ENCODE measurements at places on chromosomes 13 and 19. TPM values are rescaled to one million over a fixed set of nuclear protein-coding genes. Genes with fewer than 3 reads are reported as not detected.

Gene DIRAS1
- 3.6 TPM for polyA plus RNA-seq

Gene TMEM91
- polyA plus RNA-seq = 19.5 TPM

Gene SWSAP1
- 2.7 TPM for polyA plus RNA-seq

Gene CALR3
- polyA plus RNA-seq = not detected

Gene PTPRS
- 71.2 TPM for polyA plus RNA-seq

Gene FFAR2
- 0.78 TPM for polyA plus RNA-seq

Gene NOVA2
- polyA plus RNA-seq = 4.1 TPM

GRCh38 chr13:24275041-24275440, 34.3 kb upstream of the C1QTNF9 start:
- no peak for DNase-seq

DNA sequence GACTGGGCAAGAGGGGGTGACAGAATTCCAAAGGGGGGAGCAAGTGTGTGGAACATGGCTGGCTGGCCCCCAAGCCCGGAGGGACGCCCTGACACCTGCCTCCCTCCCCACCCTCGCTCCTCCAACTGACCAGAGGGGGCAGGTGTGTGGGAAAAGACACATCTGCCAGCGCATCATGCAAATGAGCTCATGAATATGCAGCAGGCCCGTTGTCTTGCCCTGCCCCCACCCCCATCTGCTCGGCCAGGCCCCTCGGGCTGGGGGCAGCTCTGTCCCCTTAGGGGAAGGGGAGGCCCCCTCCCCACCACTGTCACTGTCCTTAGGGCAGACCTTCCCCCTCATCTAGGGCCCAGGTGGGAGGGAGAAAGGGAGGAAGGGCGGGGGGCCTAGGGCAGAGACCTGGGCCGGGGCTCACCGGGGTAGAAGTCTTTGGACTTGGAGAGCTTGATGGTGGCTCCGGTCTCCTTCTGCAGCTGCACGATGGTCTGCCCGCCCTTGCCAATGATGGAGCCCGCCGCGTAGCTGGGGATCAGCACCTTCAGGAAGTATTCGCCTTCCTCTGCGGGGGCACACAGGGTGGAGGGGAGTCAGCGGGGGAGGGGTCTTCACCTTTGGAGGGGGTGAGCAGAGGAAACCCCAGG, 12.9 kb downstream of the NOVA2 start:
- DNase-seq = no peak

DNA sequence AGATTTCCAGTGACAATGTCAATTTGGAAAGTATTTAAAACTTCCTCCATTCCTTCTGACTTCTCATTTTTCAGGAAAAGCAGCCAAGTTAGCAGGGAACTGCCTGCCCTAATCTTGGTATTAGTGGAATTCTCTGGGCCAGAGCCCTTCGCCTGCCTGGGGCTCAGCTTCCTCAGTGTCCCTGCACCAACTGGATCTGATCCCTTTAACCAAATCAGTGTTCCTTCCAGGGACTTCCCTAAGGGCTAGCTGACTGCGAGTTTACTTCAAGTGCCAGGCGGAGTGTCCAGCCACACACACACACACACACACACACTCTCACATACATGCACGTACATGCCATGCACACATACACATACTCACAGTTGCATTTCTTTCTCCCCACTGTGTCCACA, 20.0 kb downstream of the RAB20 start:
- DNase-seq = no peak

DNA sequence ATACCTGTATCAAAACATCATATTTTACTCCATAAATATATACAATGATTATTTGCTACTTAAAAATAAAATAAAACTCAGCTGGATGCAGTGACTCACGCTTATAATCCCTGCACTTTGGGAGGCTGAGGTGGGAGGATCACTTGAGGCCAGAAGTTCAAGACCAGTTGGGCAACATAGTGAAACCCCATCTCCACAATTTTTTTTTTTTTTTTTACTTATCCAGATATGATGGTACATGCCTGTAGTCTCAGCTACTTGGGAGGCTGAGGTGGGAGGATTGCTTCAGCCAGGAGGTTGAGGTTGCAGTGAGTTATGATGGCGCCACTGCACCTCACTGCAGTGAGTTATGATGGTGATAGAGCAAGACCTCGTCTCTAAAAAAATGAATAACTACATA, 22.4 kb downstream of the POU2F2 start:
- no peak for DNase-seq

- peak; percentile 68 for DNase-seq
These were observed 37.3 kb downstream of the RNF6 start for GRCh38 chr13:26184791-26185250.

GRCh38 chr19:7869453-7869909, 4.7 kb downstream of the PRR36 start:
- DNase-seq = no peak

- no peak for DNase-seq
These were observed 15.3 kb downstream of the ZNF536 start for GRCh38 chr19:30387311-30388115.

GRCh38 chr13:98352226-98352625, 175.2 kb upstream of the RNF113B start:
- DNase-seq = no peak

DNA sequence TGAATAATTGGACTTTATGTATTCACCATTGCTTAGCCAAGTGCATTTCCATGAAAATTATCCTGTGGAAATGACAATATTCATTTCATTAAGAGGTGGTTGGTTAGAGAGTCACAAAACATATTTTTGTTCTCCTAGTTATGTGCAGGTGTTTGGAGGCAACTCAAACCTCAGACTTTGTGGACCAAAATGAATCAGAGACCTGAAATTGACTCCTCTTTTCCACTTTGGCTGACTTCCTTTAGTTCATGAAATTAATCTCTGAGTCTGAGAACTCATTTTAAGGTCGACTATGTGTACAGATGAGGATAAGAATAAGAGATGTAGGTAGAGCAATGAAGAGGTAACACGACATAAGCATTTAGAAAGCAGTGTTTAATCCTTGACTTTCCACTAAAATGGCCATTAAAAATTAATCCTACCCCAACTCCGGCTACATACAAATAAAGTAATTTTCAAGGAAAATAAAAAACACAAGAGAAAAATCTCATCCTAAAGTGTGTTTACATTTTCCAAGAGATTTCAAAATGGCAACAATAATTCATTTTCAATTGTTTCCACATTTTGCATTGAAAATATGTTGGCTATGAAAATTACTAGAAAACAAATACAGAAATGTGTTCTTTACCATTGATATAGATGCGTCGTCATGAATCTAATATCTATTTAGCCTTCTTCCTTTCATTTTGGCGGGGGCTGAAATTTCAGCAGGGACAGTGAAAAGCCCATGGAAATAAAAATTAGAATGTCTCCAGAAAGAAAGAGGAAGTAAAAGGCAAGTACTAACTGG, 185.4 kb upstream of the CSNK1A1L start:
- no peak for DNase-seq

DNA sequence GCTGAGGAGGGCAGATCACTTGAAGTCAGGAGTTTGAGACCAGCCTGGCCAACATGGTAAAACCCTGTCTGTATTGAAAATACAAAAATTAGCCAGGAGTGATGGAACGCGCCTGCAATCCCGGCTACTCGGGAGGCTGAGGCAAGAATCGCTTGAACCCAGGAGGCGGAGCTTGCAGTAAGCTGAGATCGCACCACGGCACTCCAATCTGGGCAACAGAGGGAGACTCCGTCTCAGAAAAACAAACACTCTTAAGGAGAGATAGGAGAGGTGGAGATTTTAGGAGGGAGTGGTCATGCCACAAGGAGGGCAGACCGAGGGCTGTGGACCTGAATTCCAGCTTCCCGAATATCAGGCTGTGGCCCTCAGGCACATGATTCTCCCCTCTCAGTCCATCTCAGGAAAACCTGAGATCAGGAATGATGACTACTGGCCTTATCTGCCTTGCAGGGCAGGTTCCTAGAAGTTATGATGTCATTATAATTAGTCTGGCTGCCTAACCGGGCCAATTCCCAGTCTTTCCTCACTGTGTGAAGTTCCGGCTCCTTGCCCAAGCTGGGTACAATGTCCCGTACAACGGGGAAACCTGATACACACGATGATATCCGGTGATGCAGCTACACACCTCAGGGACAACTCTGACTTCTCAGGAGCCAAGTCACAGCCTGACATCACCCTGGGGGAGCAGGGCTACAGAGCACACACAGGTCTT, 2.5 kb downstream of the SLC35E1 start:
- no peak for DNase-seq

- DNase-seq = no peak
These were observed 71.4 kb upstream of the CLDN10 start for GRCh38 chr13:95480791-95481780.

GRCh38 chr13:107650081-107650701, 565.1 kb downstream of the LIG4 start:
- peak; percentile 45 for DNase-seq

GRCh38 chr13:41597348-41598041, 140.1 kb downstream of the RGCC start:
- DNase-seq = no peak

DNA sequence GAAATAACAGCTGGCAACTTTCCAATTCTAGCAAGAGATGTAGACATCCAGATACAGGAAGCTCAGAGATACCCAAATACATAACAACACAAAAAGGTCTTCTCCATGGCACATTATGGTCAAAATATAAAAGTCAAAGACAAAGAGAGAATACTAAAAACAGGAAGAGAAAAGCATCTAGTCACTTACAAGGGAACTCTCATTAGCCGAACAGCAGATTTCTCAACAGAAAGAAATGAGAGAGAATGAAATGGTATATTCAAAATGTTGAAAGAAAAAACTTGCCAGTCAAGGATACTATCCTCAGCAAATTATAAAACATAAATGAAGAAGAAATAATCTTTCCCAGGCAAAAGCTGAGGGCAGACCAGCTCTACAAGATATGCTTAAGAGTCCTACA, 12.4 kb downstream of the ZNF780A start:
- no peak for DNase-seq

DNA sequence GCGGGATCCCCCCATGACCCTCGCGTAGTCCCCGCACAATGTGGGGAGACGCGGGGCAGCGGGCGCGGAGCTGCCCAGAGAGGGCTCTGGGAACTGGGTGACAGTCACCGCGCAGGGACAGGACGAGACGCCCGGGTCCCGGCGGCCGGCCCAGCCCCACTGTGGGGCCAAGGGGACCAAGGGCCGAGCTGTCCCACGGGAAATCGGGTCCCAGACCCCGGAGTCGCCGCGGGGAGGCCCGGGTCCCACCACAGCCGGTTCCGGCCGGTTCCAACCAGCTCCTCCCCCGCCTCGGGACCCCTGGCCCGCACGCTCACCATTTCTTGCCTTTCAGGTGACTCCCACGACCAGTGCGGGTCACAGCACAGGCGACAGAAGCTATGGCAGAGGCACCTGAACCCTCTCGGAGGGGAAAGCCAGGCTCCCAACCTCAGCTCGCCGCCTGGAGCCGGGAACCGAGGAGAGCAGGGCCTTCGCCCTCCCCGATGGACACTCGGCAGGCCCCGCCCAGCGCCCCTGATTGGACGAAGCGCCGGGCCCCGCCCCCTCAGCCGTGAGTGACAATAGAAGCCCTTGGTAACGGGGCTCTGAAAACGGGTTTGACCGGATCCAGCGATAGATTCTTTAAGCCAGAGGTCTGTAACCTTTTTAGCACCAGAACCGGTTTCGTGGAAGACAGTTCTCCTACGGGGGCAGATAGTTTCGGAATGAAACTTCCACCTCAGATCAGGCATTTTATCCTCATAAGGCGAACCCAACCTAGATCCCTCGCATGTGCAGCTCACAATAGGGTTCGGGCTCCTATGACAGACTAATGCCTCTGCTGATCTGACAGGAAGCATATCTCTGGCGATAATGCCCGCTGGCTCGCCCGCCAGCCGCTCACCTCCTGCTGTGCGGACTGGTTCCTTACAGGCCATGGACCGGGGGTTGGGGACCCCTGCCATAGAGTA, at the start of gene ZNF433:
ZNF433 (minus strand) TSS at position 460 of the 953 bp plus-strand sequence; CDS start at position 320, 140 bp downstream.
- peak; percentile 97 for DNase-seq

GRCh38 chr13:57408312-57408711, 223.2 kb upstream of the PCDH17 start:
- no peak for DNase-seq

GRCh38 chr19:18225702-18226468, at the start of gene PDE4C:
Gene PDE4C (minus strand): TSS chr19:18226438. CDS start chr19:18226415, 23 bp downstream.
- no peak for DNase-seq

- no peak for DNase-seq
These were observed 9.5 kb downstream of the RUBCNL start for GRCh38 chr13:46377554-46377953.

DNA sequence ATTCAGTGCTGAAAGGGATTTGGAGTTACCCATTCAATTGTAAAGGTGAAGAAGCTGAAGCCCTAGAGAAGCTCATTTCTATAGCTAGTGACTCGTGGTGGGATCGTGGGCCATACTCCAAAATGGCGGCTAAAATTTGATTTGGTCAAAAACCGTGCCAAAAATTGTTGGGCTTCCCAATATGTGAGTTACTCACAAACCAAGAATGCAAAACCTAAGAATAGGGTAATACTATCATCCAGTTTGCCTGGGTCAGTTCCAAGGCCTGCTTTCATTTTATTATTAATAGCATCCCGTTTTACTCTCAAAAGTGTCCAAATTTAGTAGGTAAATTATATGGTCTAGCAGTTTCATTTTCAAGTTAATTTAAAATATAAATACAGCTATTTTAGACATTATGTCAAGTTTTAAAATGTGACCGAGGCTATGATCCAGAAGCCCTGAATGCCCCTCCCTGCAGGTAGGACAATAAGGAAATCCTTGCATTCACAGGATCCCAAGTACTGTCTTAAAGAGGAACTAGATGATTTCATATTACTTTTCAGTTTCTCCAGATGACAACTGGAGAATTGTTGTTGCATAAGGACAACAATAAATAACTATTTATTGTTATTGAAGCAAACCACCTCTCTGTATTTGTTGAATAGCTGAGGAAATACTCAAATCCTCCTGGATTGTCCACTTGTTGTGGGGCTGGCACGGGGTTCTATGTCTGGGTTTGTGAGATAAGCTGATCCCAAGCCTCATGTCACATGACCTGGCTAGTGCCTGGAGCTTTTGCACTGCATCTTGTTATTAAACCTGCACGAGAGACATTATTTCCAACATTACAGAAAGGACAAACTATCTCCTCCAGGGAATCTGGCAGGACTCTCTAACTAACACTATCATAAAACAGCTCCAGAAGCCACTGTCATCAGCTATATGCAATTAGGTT, 11.6 kb upstream of the RAP2A start:
- no peak for DNase-seq

DNA sequence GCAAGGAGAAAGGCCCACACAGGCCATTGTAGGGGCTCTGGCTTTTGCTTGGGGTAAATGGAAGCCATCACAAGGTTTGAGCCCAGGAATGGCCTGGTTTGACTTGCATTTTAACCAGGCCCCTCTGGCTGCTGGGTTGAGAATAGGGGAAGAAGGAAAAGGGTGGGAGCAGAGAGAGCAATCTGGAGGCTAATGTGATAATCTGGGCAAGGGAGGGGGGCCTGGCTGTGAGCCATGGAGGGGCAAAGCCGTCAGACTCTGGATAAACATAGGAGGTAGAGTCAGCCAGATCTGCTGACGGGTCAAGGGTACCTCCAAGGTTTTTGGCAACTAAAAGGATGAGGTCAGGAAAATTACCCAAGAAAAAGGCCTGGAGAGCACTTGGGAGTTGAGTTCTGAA, 41.6 kb downstream of the RFX2 start:
- DNase-seq = no peak

GRCh38 chr19:46761418-46761831, 15.2 kb upstream of the STRN4 start:
- DNase-seq = no peak

- no peak for DNase-seq
These were observed 51.5 kb downstream of the RASA3 start for GRCh38 chr13:114080739-114081561.

Measured in left kidney (tissue), 8 donors.